ENCODE measurements at places on chromosomes 4 and X. TPM values are rescaled to one million over a fixed set of nuclear protein-coding genes. Genes with fewer than 3 reads are reported as not detected.

The CXCL5 gene
- 0.06 TPM for polyA plus RNA-seq

The GSX2 gene
- polyA plus RNA-seq: not detected

The SPINK2 gene
- 1.2 TPM for polyA plus RNA-seq

The FGF13 gene
- polyA plus RNA-seq: 0.81 TPM

The FGB gene
- 0.31 TPM for polyA plus RNA-seq

The DCHS2 gene
- 0.01 TPM for polyA plus RNA-seq

The TGIF2LX gene
- not detected for polyA plus RNA-seq

The KCNE5 gene
- polyA plus RNA-seq: 0.07 TPM

The DDIT4L gene
- 0.43 TPM for polyA plus RNA-seq

Data from adipose tissue (tissue), 3 donors.